Inflammatory macrophage (primary cell): ENCODE measurements at places on chromosomes 3 and 15.

DNA sequence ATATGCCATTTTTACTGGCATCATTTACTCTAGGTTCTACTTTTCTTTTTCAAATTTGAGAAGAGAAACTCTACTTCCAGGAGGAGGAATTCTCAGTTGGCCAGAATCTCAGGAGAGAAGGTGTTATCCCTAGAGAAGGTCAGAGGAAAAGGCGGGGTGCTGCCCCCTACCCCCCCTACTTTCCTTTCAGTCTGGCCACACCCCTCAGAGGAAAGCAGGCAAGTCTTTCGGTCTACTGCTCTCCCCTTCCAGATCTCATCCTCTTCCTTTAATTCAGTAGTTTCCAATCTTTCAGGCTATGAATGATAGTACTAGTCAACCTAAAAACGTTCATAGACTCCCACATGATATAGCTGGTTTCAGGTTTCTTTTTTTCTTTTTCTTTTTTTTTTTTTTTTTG lies 366.5 kb upstream of the TBL1XR1 start:
- DNase-seq = no peak

GRCh38 chr3:9727743-9728142 lies 3.8 kb upstream of the BRPF1 start:
- DNase-seq = no peak

GRCh38 chr3:173739726-173740125 lies 342.2 kb downstream of the NLGN1 start:
- no peak for DNase-seq

GRCh38 chr3:125602752-125603649 lies 7.7 kb upstream of the OSBPL11 start:
- no peak for DNase-seq

DNA sequence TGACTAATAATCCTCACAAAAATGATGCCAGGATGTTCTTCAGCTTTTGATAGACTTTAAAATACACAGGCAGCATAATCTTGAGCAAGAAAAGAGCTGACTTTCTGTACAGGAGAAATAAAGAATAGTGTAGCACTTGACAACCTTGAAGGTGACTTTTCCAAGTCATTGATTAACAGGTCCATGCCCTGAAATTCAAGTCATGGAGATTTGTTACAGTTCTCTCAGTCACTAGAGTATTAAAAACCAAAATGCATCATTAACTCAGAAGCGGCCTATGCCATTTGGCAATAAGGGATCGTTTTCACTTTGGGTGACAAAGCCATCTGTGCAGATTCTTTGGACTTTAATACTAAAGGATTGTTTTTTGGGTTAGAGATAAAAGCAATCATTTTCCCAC lies 692.7 kb upstream of the SGO1 start:
- no peak for DNase-seq

DNA sequence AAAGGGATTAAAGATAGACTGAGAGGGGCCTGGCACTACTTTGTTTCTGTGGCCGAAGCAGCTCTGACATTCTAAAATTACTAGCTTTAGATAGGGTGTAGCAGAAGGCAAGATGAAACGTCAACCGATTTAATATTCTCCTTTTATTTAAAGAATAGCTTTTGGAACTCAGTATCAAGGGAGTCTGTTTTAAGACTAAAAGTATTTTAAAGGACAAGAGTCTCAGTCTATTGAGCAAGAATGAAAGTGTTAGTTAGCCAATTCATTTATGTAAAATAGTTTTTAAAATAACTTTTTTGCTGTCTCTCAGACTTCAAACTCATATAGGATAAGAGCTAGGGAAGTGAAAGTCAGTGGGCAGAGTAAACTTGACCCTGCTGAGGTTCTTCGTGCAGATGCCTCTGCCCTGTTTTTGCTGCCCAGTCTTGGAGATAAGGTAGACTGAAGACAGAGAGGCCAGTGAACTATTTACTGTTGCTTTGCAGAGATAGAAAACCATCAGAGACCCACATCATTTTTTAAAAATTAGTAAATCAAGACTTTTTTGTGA lies 1090.9 kb downstream of the ROBO2 start:
- no peak for DNase-seq

DNA sequence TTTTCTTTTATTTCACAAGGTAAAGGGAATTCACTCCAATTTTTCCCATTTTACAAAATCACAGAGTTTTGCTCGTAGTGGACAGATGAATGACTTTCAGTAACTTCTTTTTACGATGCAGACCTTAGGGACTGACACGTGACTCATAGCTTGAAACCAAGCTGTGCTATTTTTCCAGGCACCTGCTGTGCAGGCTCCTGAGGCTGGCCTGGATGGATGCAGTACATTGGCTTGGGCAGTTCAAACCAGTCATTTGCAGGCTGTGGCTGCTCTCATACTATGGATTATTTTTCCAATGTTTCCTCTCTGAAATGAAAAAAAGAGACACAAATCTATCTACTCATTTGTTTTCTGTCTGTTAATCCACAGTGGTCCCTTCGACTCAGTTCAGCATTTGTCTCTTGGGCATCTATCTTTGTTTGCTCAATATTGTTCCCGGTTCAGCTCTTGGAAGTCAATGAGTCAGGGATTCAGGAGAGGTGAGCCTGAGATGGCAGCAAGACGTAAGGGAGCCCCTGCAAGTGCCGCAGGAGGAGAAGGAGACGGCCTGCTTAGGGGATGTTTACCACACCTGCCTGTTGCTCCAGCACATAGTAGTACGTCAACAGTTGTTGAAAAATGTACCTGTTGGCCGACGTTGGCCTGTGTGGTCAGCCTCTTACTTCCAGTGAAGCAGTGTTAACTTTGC lies 92.8 kb downstream of the SV2B start:
- DNase-seq = no peak

DNA sequence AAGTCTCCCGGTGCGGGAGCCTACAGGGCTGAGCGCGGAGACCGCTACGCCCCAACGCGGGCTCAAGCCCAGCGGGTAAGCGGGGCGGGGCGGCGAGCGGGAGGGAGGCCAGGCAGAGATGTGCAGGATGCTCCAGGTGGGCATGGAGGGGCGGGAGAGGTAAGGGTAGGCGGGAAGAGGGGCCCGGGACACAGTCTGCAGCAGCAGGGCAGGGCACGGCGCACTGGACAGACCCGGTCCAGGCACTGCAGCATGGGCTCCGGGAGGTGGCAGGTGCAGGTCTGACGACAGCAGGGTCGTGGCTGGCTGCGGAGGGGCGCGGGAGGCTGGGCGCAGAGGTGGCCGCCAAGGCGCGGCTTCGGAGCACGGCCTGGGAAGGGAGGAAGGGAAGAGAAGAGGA lies 102.8 kb downstream of the GABRB3 start:
- no peak for DNase-seq

DNA sequence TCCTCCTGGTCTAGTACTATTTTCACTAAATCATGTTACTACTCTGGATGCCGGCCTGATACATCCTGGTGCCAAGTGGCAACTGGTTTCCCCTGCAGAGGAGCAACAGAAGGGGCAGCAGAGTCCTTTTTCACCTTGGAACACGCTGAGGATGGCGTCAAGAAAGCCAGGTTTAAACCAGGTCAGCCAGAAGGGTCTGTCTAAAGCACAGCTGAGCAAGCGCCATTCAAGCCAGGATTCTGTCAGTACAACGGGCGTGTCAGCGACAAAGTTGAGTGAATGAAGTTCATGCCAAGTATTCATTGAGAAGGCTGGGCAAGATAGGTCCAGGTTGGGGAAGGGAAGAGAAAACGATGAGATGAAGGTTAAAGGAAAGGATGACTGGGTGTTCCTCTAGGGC lies 88.2 kb downstream of the FBN1 start:
- no peak for DNase-seq

DNA sequence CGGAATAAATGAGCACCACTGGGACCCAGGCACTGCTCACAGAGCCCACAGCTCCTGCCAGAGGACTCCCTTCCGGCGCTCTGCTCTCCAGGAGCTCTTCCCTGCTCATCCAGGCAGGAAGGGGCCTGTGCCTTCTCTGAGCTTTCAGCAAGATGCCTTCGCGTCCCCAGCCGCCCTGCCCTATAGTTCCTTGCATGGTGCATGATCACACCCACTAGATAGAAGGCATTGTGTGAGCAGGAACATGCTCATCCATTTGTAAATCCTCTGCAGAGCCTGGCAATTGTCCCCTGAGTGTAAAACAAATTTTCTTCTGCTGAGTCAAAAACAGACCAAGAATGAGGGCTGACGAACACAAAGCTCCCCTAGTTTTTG lies 181.6 kb downstream of the MEGF11 start:
- no peak for DNase-seq

DNA sequence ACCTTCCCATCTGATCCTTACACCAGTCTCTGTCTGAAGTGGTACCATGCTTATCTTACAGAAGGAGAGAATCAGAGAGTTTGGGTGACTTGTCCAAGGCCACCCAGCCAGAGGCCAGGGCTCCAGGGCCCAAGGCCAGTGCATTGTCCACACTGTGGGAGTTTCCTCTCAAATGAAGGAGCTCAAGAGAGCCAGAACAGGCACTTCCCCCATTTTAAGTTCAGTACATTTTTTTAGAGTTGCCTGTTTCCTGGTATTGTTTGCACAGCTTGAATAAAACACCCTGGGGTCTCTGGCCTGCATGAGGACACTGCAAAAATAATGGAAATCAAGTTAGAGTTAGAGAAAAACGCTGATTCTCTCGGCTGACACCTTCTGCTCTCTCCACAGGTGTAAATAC lies 284.0 kb downstream of the SQOR start:
- DNase-seq = no peak

DNA sequence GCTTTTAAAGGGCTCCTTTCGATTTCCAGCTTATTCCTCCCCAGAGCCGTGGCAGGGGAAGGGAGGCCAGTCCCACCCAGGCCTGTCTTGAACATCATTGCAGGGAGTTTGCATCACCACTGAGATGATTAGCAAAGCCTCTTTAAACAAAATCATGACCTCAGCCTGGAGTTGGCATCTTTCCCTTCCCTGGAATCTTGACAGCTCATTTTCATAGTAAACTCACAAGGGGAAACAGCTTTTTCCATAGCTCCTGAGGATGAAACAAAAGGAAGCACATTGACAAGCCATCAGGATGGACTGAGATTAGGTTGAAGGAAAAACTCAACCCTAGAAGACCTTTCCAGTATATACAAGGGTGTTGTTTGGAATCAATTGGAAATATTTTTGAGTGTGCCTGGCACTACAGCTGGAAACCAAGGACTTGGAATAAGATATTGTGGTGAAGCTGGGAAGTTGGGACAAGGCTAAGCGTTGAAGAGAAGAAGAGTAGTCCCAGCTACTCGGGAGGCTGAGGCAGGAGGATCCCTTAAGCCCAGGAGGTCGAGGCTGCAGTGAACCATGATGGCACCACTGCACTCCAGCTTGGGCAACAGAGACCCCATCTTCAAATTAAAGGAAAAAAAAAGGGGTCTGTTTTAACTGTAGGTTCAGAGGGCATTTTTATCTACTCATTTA lies 3.1 kb upstream of the LARP6 start:
- no peak for DNase-seq

DNA sequence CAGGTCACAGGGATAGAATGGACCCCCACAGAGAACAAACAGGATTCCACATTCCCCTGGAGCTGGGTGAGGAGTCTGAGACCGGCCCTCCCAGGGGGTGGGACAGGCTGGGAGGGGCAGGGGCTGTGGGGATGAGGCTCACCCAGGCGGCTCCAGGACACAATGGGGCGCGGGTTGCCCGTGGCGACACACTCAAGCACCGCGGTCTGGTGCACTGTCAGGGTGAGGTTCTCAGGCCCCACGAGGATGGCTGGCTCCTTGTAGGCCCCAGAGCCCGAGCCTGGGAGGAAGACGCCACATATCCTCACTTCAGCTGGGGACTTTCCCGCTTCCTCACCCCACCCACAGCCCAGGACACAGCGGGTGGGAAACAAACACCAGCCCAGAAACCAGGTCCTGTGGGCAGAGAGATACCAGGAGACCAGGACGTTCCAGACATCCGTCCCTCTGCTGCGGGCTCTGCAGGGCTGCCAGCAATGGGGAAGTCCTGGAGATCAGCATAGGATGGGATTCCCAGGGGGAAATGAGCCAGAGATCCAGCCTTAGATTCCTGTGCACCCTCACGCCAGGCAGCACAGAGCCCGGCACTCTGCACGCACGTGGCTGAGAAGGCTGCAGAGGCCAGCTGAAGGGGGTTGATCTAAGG lies 30.2 kb downstream of the RNU5B-1 start:
- DNase-seq = no peak

DNA sequence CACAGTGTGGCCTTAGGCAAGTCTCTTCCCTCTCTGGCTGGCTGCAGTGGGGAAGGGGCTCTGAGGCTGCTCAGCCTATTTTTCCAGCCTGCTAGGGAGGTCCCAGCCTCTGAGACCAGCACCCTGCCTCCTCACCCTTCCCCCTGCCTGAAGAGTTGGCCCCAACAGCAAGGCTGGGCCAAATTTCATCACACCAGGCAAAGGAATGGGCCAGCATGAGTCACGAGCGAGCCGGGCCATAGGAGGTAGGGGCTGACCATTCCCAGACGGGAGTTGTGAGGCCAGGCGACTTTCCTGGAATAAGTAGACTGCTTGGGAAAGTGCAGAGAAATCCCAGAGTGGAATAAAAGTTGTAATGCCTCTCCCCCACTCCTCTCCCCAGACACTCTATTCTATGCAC lies 5.7 kb upstream of the FBLN2 start:
- no peak for DNase-seq

DNA sequence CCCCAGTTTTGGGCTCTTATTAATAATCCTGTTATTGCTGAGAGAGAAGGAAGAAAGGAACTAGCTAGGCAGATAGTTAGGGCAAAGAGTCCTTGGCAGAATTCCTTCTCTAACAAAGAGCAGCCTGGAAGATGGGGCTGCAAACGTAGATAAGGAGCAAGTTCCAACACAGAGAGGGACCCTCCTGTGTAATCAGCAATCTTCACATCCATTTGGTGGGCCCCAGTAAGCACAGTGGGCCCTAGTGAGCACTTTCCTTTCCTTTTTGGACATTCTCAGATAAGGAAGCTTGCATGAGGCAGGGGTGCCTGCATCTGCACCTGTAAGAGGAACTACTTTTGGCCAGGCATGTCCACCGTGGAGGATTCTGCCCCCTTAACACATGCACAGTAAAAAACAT lies 119.6 kb upstream of the SGO1 start:
- no peak for DNase-seq

GRCh38 chr3:4732925-4733324 lies 239.8 kb downstream of the ITPR1 start:
- no peak for DNase-seq

DNA sequence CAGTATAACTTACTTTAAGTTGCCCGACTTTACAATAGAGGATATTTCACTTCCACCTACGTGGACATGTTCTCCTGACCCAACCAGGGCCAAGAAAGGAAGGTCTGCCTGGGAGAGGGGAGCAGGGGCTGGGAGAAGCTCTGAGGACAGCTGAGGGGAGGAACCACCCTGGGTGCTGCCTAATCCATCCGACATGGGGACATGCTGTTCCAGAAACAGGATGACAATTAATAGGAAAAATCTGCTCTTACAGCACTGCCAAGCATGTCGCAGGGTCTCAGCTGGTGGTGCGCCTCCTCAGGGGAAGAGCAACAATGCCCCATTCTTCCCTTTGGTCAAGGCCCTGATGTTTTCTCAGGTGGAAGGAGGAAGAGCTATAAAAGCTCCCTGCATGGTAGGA lies 132.3 kb downstream of the NTRK3 start:
- DNase-seq = no peak

DNA sequence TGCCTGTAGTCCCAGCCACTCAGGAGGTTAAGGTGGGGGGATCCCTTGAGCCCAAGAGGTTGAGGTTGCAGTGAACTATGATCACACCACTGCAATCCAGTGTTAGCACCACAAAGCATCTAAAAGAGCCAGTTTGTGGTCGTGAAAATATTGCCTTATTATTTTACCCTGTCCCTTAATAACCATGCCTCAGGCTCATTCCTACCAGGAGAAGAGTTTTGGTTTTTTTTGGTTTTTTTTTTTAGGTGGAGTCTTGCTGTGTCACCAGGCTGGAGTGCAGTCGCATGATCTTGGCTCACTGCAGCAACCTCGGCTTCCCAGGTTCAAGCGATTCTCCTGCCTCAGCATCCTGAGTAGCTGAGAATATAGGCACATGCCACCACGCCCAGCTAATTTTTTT lies 17.9 kb upstream of the AVEN start:
- DNase-seq = no peak
